ENCODE measurements at places on chromosomes 12 and 14. TPM values are rescaled to one million over a fixed set of nuclear protein-coding genes. Genes with fewer than 3 reads are reported as not detected.
A peak's percentile ranks its signal among the peaks of the same experiment; 100 is the strongest.

- no peak for ATAC-seq
These were observed 305.5 kb downstream of the AEBP2 start for GRCh38 chr12:19744705-19745218.

DNA sequence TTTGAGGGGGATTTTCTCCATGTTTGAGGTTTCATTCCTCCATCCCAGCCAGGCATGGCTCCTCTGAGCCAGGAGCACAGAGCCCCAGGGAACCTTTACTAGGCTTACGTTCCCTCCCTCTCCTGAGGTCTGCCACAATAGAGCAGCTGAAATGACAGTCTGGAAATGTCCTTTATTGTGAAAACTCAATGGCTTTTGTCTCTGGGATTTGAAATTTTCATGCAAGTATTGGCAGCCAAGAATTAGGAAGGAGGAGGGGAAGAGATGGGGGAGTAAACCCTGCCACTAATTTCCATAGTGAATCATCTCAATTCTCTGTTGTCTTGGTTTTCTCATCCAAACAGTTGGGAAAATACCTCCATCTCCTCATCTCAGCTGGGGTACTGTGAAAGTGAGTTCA lies 2.6 kb upstream of the PLEKHG3 start:
- ATAC-seq: no peak

- ATAC-seq: peak; percentile 28
These were observed 541 bp downstream of the GOLT1B start for GRCh38 chr12:21502164-21502496.

DNA sequence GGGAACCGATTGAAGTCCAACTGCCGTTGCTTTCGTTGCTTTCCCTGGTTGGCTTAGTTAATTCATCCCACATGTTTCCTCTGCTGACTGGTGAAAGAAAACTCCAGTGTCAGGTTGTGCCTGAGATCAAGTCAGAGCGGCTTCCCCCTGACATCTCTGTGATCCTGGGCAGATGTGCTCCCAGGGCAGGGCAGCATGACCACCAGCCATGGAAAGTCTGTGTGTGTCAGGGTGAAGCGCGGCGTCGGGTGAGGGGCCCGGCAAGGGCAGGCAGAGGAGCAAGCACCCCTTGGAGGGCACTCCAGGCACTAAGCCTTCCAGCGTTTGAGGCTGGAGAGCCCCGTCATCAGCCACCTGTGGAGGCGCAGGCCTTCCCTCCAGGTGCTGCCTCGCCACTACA lies 54.5 kb upstream of the IGF1 start:
- no peak for ATAC-seq

DNA sequence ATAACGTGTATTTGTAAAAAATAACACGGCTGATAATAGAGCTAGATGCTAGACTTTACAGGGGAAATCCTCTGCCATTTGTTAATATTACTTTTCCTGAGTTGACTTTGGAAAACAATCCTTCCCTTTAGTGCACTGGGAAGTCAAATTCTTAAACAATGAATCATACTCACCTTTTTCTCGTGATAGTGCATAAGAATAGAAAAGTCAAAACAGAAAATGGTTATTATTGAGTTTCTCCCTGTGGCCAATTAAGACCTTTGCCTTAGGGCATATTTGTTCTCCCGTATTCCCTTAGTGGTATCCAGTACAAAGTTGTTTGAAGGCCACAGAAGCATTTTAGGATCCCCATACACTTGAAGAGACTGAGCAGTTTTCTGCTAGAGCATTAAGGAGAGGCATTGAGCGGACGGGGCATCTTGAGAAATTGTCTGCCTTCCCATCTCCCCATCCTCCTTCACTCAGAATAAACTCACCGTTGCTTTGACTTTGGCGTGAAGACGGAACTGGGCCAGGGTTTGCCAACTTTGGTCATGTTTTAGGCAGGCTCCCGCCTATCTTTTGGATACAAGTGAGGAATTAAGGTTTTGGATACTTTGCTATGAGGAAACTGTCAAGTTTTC lies 171.3 kb downstream of the TMTC2 start:
- ATAC-seq: no peak

- no peak for ATAC-seq
These were observed 45.5 kb downstream of the GIT2 start for GRCh38 chr12:109950625-109951024.

DNA sequence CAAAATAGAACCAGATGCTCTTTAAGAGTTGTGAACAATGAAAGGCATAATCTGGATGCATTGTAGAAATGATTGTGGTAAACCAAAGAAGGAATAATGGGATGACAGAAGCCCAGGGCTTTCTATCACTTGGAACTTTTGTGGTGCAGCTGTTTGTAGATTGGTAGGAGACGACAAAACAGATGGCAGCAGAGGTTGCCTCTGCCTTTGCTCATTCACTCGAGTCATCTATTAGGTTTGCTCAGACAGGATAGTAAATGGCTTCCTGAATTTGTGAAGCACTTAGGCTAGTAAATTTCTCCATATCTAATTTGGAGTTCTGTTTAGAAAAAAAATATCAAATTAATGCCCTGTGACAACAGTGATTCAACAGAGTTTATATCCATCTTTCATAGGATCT lies 78.4 kb downstream of the FGD4 start:
- ATAC-seq: no peak

GRCh38 chr14:24058951-24059475 lies 7.2 kb downstream of the CARMIL3 start:
- no peak for ATAC-seq

DNA sequence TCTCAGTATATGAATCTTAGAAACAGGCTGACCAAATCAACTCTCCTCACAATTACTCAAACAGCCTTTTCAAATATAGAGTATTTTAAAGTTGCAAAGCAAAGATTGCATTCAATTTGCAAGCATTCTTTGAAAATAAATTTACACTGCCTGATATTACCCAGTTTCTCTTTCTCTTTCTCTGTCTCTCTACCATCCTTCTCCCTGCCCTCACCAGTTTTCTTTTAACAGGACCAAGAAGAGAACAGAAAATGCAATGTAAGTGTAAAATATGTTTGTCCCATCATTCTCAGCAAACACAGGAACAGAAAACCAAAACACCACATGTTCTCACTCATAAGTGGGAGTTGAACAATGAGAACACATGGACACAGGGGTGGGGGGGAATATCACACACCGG lies 520.3 kb upstream of the USP15 start:
- ATAC-seq: no peak

GRCh38 chr14:101248840-101249675 lies 312.2 kb upstream of the DIO3 start:
- no peak for ATAC-seq

GRCh38 chr14:99286761-99287160 lies 14.8 kb upstream of the BCL11B start:
- ATAC-seq: no peak

GRCh38 chr12:108854451-108855283 lies 2.7 kb downstream of the SSH1 start:
- ATAC-seq: peak; percentile 24

DNA sequence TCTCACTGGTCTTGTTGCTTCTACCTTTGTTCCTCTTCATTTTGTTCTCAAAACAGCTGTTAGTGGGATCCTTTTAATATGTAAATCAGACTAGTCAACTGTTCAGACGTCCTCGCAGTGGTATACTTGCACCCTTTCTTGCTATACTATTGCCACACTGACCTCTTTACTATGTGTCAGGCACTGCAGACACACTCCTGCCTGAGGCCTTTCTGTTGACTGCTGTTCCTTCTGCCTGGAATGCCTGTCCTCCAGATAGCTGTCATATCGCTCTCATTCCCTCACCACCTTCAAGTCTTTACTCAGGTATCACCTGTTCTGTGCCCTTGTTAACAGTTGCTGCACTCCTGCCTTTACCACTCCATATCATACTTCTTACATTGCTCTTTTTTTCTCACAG lies 90.0 kb upstream of the TMEM263 start:
- no peak for ATAC-seq

- ATAC-seq: no peak
These were observed 111.9 kb upstream of the C14orf180 start for GRCh38 chr14:104467641-104468040.

DNA sequence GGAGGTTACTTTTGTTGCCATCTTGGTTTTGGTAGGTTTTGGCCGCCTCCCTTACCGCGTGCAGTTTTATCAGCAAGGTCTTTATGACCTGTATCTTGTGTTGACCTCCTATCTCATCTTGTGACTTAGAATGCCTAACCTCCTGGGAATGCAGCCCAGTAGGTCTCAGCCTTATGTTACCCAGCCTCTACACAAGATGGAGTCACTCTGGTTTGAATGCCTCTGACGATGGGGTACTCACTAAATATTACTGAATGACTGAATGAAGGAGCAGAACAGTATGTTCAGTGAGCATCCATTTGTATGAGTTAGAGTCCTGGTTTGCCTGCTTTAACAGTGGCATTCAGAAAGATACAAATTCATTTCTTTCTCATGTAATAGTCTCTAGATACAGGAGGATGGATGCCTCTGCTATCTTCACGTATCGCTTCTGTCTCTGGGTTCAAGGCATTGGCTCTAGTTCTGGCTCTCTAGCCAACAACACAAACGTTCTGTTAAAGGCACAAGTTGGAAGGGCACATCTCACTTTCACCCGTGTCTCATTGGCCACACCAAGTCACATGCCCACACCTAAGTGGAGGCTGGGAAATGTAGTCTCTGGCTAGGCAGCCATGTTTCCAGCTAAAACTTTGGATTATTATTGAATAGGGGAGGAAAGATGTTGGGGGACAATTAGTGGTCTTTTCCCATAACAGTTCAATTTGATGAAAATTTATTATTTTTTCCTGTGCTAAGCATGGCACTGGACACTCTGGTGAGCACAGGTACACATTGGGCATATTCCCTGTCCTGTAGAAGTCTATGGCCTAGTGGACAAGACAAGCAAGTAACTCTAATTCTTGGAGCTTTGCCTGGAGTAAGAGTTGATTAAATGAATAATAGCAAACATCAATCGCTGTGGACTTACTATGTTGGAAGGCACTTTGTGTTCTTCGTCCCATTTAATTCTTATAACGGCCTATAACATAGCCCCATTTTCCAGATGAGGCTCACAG lies 75.2 kb upstream of the RPH3A start:
- ATAC-seq: peak; percentile 41

DNA sequence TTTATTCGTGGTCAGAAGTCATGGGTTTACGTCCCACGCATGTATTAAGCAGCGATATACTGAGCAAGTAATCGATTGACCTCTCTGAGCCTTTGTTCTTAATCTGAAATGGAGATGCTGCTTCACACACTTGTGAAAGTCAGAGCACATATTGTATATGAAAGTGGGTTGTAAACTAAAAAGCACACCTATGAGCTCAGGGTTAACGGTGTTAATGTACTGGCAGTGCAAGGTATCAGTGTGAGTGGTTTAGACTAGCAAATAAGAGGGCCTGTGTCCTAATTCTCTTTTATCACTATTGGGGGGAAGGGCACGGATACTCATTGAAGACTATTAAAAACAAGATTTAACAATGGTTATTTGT lies 676 bp downstream of the MRPL42 start:
- ATAC-seq: peak; percentile 15

IQSEC3 gene
- total RNA-seq: 0.28 TPM

CLEC2A gene
- not detected for total RNA-seq

MYF6 gene
- not detected for total RNA-seq

ZC2HC1C gene
- 1.1 TPM for total RNA-seq

KIF26A gene
- 1.00 TPM for total RNA-seq

RTL1 gene
- total RNA-seq: not detected

TMEM132C gene
- total RNA-seq: 0.16 TPM

PTGR2 gene
- total RNA-seq: 8.6 TPM
